ENCODE measurements at places on chromosomes 6 and 20.

DNA sequence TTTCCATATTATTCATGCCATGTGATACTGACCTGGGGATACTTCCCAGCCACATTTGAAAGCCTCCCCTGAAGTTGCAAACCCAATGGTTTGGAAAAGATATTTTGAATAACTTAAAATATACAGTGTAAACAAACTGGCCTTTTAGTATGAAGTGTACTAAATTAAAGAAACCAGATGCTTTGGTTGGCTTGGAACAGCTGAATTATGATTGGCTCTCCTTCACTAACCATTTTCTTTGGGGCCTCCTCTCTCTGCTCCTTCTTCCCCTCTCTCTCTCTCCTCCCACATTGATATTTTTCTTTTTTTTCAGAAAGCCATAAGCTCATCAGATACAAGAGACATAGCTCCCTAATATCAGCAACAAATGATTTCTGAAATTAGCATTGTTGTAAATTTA lies 166.6 kb downstream of the MTFR2 start:
- no peak for DNase-seq

DNA sequence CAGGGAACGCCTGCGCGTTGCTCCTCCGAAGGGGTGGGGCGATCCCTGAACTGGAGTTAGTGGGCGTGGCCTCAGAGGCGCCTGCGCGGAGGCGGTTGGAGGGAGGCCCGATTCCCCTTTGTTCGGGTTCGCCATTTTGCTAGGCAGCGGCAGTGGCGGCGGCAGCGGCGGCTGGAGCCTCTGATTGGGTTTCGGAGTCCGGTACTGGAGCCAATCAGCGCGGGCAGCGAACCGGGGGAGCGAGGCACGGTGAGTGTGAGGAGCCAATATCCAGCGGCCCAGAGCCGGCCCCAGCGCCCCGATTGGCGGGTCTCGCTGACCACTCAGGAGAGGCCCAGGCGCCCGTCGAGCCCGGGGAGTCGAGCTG lies at the start of gene NFYA:
Gene NFYA (plus strand): TSS at position 139 of the 367 bp plus-strand sequence. CDS start 6,116 bp downstream, outside the sequence.
- no peak for DNase-seq

DNA sequence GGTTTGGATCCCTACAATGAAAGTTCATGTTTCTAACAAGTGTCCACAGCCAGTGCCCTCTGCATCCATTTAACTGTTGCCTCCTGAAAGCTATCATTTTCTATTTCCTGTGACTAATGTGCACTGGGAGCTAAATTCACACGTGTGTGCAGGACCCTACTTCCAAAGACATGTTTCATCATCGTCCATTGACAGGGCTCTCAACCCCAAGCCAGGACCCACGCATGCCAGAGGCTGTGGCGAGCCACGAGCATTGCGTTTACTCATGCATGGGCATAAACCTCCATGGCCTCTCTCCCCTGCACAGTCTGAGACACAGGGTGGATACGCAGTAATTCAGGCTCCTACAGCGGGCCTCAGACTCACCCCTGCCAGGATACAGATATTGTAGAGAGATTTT lies 153.2 kb downstream of the MAFB start:
- DNase-seq: no peak

DNA sequence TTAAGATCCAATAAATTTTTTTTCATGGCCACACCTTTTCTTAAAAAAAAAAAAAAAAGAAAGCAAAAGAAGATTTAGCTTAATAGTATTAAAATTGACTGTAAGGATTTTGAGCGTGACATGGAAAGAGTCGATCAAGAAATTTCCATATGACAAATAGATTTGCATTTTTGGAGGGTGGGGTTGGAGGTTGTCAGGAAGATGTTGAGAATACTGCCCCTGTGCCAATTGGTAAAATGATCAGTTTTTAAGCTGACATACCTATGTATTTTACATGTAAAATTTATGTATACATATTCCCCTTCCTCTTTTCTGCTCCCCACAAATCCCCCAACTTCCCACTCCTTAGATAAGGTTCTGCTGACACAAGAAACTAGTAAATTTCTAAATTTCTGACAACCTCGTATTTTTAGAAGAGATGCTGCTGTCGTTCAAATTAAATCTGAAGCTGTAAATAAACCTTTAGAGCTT lies 520.9 kb downstream of the CD83 start:
- no peak for DNase-seq

GRCh38 chr20:40646361-40646760 lies 42.7 kb downstream of the MAFB start:
- DNase-seq: no peak

DNA sequence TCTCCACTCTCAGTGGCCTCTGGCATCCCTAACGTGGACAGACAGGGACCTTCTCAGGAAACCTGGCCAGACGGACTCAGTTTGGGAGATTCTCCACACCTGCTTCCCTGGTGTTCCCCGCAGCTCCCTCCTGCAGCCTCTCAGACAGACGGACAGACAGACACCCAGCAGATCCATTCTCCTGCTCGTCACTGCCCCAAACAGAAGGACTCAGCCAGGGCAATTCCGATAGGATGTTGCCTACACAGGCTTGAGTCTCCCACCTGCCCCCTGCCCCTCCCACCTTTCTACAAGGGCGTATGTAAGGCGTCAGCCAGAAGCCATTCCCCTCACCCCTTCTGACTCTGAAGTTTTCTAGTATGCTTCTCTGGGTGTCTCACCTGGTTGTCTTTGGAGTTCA lies 428 bp downstream of the CCM2L start:
- no peak for DNase-seq

- DNase-seq: no peak
These were observed 103.8 kb downstream of the DLL1 start for GRCh38 chr6:170186941-170187668.

GRCh38 chr6:111591370-111591900 lies 14.2 kb downstream of the TRAF3IP2 start:
- no peak for DNase-seq

- DNase-seq: no peak
These were observed 122.9 kb upstream of the FOXO3 start for GRCh38 chr6:108437821-108438220.

GRCh38 chr20:37828684-37829083 lies 74.2 kb upstream of the VSTM2L start:
- no peak for DNase-seq

- DNase-seq: peak; percentile 81
These were observed at the start of gene TMEM242 for GRCh38 chr6:157323255-157323965. Gene TMEM242, minus strand, starts transcription at chr6:157323519. Its CDS starts 20 bp downstream, at chr6:157323499.

GRCh38 chr6:71114986-71115385 lies 158.1 kb upstream of the B3GAT2 start:
- no peak for DNase-seq

GRCh38 chr6:63261820-63262219 lies 50.6 kb downstream of the FKBP1C start:
- no peak for DNase-seq

DNA sequence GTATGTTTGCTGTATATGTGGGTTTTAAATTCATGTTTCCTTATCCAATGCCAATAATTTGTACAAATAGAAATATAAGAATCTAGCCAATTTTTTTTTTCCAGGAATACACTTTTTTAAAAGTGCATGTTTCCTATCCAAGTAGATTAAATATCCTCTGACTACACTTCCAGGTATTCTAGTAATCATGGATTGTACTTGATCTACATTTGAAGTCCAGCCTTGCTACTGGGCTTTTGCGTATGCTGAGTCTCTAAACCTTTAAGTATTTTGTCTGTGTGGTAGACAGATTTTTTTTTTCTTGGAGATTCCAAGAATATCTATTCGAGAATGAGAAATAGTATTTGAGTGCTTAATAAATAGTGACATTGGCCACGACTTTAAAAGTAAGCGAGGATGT lies 188.3 kb downstream of the SASH1 start:
- DNase-seq: no peak

- no peak for DNase-seq
These were observed 2.9 kb downstream of the KIF25 start for GRCh38 chr6:168000198-168001028.

DNA sequence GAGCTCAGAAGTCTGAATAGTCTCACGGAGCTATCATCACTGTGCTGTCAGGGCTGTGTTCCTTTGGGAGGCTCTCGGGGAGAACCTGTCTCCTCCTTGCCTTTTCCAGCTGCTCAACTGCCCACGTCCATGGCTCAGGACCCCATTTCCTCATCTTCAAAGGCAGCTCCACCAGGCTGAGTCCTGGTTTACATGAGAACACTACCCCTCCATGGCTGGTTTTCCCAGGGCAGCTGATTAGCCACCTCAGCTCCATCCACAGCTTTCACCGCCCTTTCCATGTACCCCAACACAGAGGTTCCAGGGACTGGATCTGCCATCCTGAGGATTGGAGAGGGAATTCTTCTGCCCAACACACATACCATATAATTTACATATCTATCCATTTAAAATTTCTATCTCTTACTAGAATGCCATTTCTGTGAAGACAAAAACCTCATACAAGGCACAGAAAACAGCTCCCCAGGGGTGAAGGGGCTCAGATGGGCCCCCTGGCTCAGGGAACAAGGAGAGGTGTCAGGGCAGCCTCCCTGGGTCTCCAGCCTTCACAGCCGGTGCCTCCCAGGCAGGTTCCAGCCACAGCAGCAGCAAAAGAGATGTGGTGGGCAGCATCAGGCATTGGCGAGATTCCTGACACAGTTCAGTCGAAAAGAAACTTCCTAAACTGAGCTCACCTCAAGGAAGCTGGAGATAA lies 2.2 kb upstream of the RAET1E start:
- no peak for DNase-seq

DNA sequence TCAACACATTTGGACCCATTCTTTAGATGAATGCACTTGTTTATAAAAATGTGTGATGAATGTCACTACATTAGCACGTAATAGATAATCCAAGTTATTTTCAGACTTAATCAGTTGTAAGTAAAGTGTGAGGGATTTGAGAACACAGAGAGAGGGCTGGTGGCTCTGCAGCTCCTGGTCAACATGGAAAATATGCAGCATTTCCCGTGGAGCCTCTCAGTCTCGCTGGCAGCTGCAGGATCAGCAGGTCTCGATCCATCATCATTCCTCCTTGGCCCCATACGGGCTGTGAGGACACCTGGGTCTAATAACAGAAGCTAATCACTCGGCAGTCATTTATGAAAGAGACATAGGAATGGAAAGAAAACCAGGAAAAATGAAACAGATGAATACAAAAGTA lies 390.2 kb downstream of the PRKN start:
- DNase-seq: no peak

DNA sequence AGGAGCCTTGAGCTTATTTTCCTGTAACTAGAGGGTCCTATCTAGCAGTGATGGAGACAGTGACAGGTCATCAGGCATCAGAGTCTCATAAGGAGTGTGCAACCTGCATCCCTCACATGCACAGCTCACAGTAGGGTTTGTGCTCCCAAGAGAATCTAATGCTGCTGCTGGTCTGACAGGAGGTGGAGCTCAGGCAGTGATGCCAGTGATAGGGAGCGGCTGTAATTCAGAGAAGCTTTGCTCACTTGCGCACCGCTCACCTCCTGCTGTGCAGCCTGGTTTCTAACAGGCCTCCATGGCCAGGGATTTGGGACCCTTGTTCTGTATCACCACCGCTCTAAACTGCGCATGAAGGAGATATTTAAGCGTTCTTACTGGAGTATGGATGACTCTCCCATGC lies 5.3 kb downstream of the KIF25 start:
- DNase-seq: no peak

DNA sequence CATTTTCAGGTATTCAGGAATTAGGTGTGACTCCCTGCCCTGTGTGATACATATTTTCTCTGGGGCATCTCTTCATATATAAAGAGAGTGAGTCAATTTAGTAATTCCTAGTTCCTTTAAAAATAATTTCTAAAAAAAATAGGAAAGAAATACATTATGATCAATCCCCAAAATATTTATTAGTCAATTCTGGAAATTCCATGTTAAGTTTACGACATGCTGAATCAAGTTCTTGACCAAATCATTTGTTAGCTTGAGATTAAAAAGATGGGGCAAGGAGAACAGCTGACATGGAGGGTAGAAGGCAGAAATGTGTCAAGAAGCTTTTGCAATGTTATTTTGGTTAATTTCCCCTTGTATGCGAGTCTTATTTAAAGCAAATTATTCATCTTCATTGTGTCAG lies 22.7 kb upstream of the PRDM1 start:
- DNase-seq: no peak

DNA sequence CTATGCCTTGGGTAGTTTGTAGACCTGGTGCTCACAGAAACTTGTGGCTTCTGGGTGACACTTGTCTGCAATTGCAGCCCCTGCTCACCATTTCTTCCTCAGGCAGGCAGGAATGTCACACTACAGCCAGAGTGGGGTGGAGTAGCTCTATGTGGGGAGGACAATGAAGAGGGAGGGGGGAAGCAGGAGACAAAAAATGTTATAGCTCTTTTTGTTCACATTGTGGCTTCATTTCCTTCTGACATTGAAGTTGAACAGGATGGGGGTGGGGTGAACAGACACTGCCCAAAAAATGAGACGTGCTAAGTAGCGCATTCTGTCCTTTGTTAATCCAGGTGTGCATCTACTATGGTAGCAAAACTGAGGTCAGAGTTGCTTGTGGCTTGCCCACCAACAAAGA lies at the start of gene THEMIS:
Gene THEMIS (minus strand): TSS at position 124 of the 400 bp plus-strand sequence. CDS start 126 bp downstream, outside the sequence.
- peak; percentile 35 for DNase-seq

DNA sequence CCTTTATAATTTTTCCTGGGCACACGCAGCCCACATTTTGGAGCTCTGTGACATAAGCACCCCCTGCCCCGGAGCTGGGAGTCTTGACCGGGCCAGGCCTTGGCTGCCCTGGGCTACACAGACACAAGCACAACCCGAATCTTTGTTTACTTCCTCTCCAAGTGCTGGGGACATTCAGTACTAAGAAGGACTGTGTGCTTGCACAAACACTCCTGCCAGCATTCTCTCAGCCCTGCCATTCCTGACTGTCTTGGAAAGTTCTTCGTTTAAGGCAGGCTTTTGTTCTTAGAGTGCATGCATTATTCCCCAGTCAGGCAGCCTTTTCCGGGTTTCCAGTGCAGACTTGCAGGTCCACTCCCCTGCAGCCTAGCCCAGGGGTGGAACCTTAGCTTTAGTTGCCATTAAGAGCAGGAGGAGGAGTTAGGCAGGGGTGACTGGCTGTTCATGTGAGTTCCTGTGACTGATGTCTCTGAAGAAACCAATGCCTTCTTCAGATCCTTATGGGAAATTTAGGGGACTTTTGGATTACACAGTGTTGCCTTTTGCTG lies 28.6 kb downstream of the FOXO3 start:
- no peak for DNase-seq

- no peak for DNase-seq
These were observed 32.6 kb downstream of the TFAP2A start for GRCh38 chr6:10382322-10382721.

All from activated naive CD4-positive, alpha-beta T cell treated with anti-CD3 and anti-CD28 coated beads, Interleukin-2, amount 50 U/mL, for 72 hours (primary cell).